ENCODE measurements at places on chromosomes 16 and 17.
A peak's percentile ranks its signal among the peaks of the same experiment; 100 is the strongest.

GRCh38 chr17:43719578-43719977 lies 39.0 kb downstream of the SOST start:
- DNase-seq, result no peak

DNA sequence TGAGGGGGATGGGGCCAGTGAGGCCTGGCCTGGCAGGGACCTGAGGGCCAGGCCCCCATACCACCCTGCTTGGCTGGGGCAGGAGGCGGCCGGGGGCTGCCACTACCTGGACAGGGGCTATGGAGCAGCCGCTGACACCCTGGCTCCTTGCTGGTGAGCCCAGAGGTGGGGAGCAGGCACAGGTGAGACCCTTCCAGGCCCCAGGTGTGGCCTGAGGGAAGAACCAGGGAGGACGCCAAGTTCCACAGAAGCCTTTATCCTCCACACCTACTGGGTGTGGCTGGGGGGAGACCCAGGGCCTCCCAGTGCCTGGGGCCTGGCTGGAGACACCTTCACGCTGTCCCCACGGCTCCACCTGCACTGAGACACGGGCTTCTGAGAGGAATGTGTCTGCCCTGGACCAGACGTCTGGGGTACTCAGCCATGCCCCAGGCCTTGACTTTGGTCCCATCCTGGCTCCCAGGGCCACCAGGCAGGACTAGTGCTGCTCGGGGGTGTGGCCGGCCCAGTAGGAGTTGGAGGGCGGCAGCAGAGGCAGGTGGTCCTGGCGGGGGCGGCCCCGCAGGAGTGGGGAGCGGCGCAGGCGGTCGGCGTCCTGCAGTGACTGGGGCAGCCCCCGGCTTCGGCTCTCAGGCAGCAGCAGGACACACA lies 4.7 kb downstream of the SLC22A31 start:
- DNase-seq, result no peak

GRCh38 chr16:88691924-88692560 lies 5.7 kb upstream of the SNAI3 start:
- peak; percentile 66 for DNase-seq

- no peak for DNase-seq
These were observed 731 bp upstream of the MKS1 start for GRCh38 chr17:58219789-58220183.

GRCh38 chr16:11147033-11147753 lies 108.8 kb downstream of the SOCS1 start:
- DNase-seq, result no peak

DNA sequence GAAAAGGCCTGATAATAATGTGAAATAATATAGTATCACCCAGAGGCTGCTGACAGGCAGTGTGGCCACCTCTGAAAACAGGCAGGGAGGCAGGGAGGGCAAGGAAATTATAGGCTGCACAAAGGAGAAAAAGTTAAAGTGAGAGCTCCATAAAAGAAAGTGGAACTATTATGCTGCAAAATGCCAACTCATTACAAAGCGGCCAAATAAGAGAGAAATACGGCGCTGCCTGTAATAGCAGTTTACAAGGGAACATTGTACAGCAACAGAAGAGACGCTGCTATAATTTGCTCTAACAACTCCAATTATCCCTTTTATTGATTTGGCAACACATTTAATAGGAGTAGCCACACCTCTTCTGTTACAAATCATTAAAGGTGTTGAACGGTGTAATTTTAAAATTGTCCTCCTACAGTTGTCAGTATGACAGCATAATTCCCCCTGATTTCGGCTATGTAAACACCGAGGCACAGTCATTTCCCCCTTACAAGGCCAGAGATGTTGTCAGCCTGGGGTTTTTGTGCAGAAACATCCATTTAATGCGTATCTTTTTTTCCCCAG lies 120.3 kb downstream of the MRM1 start:
- DNase-seq, result peak; percentile 2
